ENCODE measurements at places on chromosomes 7 and 10. TPM values are rescaled to one million over a fixed set of nuclear protein-coding genes. Genes with fewer than 3 reads are reported as not detected.
A peak's percentile ranks its signal among the peaks of the same experiment; 100 is the strongest.

FAM237B gene
- not detected for polyA plus RNA-seq

DNA sequence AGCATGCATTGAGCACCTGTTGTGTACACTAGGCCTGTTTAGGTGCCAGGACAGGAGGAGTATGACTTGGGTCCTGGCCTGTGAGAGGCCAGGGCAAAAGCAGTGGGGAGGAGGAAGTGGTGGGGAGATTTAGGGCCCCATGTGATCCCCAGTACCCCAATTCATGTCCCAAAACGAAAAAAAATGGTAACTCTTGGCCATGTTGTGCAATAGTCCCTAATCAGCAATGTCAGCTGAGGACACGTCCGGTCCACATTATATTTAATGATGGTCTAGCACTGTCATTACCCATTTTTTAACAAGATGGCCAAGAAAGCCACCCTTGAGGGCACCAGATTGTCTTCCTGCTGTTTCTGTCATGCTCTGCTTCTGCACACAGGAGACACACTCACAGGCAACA is 142.0 kb upstream of the RET start:
- H3K27ac ChIP-seq = no peak overlapping the region
- peaks cover 12% of the 10 kb centered on the region for H3K4me1 ChIP-seq
- H3K27me3 ChIP-seq = peaks cover 29% of the 10 kb centered on the region
- no peak for DNase-seq

DNA sequence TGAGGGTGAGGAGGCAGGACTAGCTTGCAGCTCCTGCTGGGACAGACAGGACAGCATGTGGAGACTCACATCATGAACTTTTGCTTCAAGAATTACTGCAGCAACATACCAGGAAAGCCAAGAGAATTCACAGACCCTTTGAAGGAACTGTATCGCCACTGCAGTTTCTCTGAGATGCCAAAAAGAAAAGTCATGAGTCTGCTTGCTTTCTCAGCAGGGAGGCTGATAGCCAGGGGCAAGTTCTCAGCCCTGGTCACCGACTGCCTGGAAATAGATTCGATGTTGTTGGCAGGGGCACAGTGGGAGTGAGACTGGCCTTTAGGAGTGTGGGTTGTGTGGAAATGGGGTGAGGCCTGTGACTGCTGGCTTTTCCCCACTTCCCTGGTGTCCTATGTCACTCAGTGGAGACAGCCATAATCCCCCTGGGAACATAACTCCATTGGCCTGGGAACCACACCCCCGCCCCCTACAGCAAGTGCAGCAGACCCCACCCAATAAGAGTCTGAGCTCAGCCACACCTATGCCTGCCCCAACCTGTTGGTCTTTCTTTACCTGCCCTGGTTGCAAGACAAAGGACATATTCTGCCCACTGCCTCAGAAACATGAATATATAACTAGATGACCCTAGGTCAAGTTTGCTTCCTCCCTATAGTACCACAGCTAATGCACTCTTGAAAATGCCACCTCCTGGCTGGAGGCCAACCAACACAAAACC is 1.6 kb upstream of the SAMD9 start:
- H3K36me3 ChIP-seq = peaks cover 9% of the 10 kb centered on the region
- peaks cover 34% of the 10 kb centered on the region for H3K4me1 ChIP-seq
- H3K4me3 ChIP-seq = no peak overlapping the region
- DNase-seq = no peak
- H3K27me3 ChIP-seq = no peaks in the 10 kb centered on the region
- no peak overlapping the region for H3K27ac ChIP-seq

GRCh38 chr10:101649525-101650085 is 45.4 kb downstream of the FBXW4 start:
- H3K27me3 ChIP-seq = no peaks in the 10 kb centered on the region
- H3K27ac ChIP-seq = peak overlapping the region; percentile 15

DNA sequence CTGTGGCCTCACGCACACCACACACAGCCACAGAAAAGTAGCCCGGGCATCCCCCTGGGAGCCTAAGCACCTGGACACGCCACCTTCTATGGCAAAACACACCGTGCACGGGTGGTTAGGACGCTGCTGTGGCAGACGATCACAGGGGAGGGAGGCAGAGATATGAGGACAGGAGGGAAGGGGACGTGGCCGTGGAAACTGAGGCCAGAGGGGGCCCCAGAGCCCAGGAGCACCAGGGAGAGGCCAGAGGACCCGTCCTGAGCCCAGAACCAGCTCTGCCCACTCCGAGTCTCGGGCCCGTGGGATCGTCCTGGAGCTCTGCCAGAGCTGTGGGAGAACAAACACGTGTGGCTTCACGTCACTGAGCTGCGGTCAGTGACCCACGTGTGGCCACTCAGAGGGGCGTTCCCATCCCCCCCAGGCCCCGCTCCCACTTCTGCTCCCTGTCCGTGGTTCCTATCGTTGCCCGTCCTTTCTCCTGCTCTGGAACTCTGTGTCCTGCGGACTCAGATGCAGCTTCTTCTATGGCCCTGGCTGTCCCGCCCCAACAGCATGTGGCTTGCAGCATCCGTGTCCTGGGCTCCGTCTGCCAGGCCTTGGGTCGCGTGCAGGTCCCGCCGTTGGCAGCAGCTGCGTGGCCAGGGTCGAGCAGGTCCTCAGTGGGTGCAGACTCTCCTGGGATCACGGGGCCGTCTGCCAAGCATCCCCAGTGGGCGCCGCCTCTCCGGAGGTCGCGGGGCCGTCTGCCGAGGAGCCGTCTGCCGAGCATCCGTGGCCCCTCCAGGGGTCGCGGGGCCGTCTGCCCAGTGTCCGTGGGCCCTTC is 31.0 kb downstream of the GET4 start:
- H3K4me1 ChIP-seq = peaks cover 52% of the 10 kb centered on the region
- DNase-seq = no peak
- H3K27me3 ChIP-seq = no peaks in the 10 kb centered on the region

DNA sequence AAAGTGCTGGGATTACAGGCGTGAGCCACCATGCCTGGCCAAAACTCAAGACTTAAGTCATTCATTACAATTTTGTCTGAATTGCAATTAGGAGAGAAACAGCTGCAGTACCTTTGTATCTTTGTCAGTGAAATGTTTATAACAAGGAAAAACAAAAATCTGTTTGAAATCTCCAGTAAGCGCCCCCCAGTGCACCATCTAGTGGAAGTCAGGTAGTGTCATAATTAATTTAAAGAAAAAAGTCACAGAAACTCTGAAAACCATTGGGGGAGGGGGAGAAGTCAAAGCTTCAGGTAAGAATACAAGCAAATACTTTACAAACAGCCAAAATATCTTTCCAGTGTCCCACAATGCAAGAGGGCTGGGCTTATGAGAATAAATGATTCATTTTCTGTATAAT is 2.8 kb downstream of the MPP7 start:
- H3K36me3 ChIP-seq = no peaks in the 10 kb centered on the region
- no peak for DNase-seq
- H3K27me3 ChIP-seq = no peaks in the 10 kb centered on the region
- H3K4me3 ChIP-seq = no peak overlapping the region

DNA sequence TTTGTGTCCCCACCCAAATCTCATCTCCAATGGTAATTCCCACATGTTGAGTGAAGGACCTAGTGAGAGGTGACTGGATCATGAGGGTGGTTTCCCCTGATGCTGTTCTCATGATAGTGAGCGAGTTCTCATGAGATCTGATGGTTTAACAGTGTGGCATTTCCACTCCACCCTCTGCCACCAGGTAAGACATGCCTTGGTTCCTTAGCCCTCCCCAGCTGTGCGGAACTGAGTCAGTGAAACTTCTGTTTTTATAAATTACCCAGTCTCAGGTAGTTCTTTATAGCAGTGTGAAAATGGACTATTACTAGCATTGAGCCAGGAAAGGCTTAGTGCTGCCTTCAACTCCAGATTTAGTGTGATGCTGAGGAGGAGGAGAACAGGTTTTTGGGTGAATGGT is 222.2 kb downstream of the ADRA2A start:
- no peak overlapping the region for H3K27ac ChIP-seq
- DNase-seq = no peak
- no peak overlapping the region for H3K4me3 ChIP-seq
- H3K4me1 ChIP-seq = no peaks in the 10 kb centered on the region
- H3K27me3 ChIP-seq = no peaks in the 10 kb centered on the region

GRCh38 chr7:132234711-132235110 is 341.6 kb downstream of the PLXNA4 start:
- no peak for DNase-seq
- no peak overlapping the region for H3K4me3 ChIP-seq
- H3K27ac ChIP-seq = no peak overlapping the region
- no peaks in the 10 kb centered on the region for H3K27me3 ChIP-seq

- no peak overlapping the region for H3K27ac ChIP-seq
- H3K4me3 ChIP-seq = no peak overlapping the region
- DNase-seq = no peak
- no peaks in the 10 kb centered on the region for H3K27me3 ChIP-seq
Measured at GRCh38 chr10:32132357-32132946, 76.2 kb upstream of the KIF5B start.
